ENCODE measurements at places on chromosomes 12 and 14.

GRCh38 chr14:41360126-41360525 lies 246.6 kb upstream of the LRFN5 start:
- DNase-seq = no peak

DNA sequence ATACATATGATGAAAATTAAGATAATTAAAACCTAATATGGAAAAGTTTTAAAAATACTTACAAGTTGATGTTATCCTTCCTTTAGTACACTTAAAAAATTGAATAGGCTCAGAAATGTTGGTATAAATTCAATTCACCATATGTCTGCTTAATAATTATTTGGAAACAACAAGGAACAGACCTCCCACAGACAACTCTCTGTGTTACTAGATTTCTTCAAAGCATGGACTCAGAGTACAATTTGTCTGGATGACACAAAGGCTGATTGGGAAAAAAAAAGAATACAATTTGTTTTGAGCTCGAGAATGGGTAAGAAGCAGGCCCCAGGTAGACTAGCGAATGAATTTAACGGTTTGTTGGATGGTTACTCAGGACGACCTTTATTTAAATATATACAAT lies 48.9 kb upstream of the BTG1 start:
- DNase-seq = no peak

DNA sequence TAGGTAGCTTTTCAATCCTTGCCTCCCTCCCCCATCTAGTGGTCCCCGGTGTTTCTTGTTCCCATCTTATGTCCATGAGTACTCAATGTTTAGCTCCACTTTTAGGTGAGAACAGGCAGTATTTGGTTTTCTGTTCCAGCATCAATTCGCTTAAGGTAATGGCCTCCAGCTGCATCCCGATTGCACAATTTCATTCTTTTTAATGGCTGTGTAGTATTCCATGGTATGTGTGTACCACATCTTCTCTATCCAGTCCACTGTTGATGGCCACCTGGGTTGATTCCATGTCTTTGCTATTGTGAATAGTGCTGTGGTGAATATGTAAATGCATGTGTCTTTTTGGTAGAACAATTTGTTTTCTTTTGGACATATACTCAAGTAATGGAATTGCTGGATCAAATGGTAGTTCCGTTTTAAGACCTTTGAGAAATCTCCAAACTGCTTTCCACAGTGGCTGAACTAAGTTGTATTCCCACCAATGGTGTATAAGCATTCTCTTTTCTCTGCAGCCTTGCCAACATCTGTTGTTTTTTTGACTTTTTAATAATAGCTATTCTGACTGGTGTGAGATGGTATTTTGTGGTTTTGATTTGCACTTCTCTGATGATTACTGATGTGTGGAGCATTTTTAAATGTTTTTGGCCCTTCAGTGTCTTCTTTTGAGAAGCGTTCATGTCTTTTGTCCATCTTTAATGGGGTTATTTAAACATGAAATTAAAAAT lies 34.2 kb upstream of the ASPG start:
- no peak for DNase-seq

DNA sequence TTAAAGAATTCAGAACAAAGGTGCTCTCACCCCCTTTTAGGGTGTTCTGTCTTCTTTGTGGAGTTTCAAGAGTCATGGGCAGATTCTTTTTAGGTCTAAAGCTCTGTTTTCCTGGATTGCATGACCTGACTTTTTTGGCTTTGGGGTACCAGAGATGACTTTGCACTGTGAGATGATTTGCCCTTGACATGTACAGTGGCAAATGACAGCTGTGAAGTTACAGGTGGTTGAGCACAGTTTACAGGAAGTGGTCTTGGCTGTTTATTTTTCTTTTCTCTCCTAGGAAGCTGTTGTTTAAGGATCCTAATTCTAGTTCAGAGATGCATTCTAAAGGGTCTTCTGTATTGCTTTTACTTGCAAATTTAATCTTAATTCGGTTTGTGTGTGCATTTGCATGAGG lies 83.8 kb upstream of the METAP2 start:
- no peak for DNase-seq

GRCh38 chr12:19833775-19834501 lies 394.6 kb downstream of the AEBP2 start:
- no peak for DNase-seq

- DNase-seq = no peak
Observed at GRCh38 chr12:100737168-100737567, 57.4 kb upstream of the ANO4 start.

GRCh38 chr12:92369636-92370035 lies 224.0 kb upstream of the BTG1 start:
- DNase-seq = no peak

- no peak for DNase-seq
Observed at GRCh38 chr14:22979748-22980392, 2.5 kb downstream of the AJUBA start.

- no peak for DNase-seq
Observed at GRCh38 chr12:108457734-108458361, 57.2 kb upstream of the FICD start.

GRCh38 chr12:12540261-12541013 lies 22.2 kb downstream of the DUSP16 start:
- DNase-seq = no peak

DNA sequence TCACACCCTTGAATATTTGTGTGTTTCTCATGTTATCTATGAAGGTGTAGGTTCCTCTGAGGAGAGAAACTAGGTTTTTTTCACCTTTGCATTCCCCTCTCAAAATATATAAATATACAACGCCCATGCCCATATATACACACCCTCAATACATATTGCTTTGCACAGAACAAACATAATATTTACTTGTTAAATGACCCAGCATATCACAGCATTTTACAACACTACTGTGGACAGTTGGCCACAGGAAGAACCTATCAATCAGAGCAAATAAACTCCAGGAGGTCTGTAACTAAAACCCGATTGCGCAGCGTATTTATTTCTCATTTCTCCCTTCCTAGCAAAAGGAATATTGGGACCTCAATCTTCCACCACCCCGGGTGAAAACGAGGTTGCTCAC lies 196.0 kb downstream of the SLC5A8 start:
- no peak for DNase-seq

DNA sequence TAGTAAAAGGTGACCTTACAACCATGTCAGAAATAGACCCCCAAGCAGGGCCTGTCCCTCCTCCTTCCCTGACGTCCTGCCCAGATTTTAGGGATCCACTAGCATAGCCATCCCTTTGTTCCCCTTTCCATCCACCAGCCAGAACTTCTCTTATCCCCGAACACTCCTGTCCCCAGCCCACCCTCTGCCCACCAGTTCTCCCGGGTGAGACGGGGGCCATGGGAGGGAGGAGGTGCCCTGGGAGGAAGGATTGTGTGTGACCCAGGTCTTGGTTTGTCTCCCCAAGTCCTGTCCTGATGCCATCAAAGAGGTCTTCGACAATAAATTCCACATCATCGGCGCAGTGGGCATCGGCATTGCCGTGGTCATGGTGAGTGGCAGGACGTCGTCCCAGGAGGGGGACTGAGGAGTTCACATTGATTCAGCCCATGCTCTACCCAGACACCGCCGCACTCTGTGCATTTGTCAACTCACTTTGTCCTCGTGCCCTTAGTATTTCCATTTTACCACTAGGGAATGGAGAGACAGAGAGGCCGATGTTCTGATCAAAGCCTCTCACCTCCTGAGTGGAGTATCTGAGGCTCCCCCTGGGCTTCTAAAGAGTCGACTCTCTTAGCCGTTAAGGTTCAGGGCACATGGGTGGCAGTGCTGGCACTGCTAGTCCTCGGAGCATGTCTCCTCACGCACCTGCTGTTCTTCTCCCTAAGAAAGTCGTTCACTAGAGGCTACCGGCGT lies 35.9 kb downstream of the CD9 start:
- no peak for DNase-seq

- no peak for DNase-seq
Observed at GRCh38 chr12:94429633-94430032, 30.0 kb downstream of the CEP83 start.

- no peak for DNase-seq
Observed at GRCh38 chr12:32988982-32989381, 92.4 kb upstream of the PKP2 start.

DNA sequence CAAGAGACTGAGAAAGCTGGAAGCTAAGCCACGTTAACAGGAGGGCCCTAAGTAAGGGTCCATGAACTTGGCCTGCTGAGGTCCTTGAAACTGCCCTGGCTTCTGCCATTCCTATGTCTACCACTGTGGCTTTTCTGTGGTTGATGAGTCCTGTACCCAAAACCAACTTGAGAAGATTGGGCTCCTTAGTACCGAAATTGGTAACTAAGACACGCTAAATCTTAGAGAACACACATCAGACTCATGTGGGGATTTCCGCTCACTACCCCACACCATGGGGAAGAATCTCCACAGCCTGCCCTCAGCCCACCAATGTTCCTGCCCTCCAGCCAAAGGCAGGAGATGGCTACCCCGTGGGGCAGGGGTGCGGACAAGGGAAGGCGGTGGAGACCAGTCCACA lies 232.9 kb downstream of the SPTSSA start:
- DNase-seq = no peak

DNA sequence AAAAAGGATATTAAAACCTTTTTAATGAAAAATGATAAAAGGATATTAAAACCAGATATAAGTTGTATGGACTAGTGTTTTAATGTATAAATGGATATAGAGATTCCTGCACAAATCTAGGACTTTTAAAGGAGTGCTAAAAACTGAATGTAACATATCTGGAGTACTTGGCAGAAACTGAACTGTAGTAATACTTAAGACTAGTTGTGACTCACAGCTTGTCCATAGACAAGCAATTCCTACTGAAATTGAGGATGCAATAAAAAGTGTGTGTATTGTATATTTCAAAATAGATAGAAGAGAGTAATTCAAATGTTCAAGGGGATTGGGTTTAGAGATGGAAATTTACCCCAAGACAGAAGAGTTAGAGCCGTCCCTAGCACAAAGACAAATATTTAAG lies 59.6 kb downstream of the FBXO33 start:
- no peak for DNase-seq

- no peak for DNase-seq
Observed at GRCh38 chr14:65006261-65006721, 19.6 kb downstream of the FNTB start.

DNA sequence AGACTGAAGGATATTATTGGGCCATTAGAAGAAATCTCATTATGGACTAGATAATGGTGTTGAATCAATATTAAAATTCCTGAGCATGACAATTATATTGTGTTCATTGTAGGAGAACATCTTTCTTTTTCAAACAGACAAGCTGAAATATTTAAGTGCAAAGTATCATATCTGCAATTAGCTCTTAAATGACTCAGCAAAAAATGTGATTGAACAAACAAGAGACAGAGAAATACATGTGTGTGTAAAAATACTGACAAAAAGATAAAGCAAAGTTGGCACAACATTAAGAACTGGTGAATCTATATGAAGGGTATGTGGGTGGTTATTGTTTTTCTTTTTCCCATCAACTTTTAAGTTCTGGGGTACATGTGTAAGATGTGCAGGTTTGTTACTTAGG lies 9.5 kb downstream of the CEP290 start:
- DNase-seq = no peak

- no peak for DNase-seq
Observed at GRCh38 chr12:109451400-109451799, 25.7 kb downstream of the KCTD10 start.

DNA sequence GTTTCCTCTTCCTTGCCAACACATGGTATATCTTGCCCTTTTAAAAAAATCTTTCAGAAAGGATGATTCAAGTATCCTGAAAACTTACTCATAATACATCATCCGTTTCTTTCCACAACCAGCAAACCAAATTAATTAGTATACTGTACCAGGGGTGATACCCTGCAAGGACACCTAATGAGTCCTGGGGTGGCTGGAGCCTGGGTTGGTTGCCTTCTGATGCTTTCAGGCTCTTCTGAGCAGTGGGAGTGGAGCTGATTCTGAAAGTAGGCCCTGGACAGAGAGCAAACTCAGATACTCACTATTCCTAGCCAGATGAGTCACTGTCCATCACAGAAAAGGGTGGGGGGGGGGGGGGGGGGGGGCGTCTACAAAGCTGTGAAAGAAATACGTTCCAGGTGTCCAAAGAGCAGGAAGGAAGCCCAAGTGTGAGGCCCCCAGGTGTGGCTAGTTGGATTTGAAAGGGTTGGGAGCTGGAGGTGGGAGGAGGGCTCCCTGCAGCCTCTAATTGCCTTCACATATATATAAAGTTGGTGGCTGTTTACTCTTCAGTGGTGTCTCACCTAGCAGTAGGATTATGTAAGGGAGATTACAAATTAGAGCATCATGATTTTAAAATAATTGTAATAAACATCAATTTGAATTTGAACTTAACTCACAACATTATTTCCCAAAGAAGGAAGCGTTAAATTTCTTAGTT lies 36.5 kb downstream of the FBXO33 start:
- DNase-seq = no peak

GRCh38 chr14:102675396-102675795 lies 82.9 kb downstream of the RCOR1 start:
- no peak for DNase-seq

DNA sequence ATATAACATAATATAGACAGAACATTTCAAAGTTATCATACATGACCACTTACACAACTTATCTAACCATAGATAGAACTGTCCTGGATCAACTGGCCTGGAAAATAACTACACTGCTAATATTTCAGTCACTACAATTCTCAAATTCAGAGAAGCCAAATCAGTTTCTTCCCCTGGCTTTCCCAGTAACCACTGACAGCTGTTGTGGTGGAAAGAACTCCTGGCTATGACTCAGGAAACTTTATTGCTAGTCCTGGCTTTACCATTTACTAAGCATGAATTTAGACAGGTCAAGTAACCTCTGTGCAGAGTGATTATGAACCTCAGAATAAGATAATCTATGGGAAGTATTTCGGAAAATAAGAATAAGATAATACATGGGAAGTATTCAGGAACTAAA lies 244.9 kb upstream of the DIO2 start:
- no peak for DNase-seq

GRCh38 chr14:57632649-57633048 lies 139.0 kb upstream of the CCDC198 start:
- DNase-seq = no peak

DNA sequence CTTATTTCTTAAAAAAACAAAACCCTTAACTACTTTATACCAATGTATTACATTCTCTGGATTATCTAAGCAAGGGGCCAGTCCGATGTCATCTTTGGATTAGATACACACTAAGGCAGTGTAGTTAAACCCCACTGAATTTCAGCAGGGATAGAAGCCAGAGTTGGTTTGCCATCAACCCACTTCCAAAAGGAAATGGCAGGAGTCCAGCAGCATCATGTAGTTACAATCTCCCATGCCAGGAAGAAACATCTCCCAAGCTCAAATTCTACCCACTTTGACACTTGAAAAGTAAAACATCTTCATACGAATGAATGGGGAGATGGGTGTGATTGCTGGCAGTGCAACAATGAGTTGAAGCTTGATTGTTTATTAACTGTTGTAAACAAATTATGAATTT lies 203.5 kb upstream of the PLXNC1 start:
- DNase-seq = no peak
